ENCODE measurements at places on chromosomes 16 and 17.

DNA sequence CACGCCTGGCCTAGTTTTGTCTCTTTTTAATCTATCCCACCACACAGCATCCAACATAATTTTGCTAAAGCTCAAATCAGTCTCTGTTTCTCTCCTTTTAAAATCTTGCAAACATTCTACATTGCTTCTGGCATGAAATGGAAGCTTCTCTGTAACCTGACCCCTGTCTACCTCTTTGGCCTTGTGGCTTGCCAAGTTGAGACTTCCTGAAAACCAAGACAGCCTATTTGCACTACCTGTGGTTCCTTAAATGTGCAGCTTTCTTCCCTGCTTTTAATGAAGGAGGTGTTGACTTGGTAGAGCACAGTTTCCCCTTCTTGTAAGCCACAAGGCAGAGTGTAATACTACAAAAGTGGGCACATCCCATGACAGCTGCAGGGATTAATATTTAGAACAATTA, 6.0 kb upstream of the CCL3 start:
- no peak for DNase-seq

- no peak for DNase-seq
Measured at GRCh38 chr16:21301895-21302291, 23.8 kb upstream of the CRYM start.

- DNase-seq, result peak; percentile 77
Measured at GRCh38 chr16:4330277-4330874, 14.5 kb downstream of the GLIS2 start.

GRCh38 chr17:16945136-16945482, 26.8 kb downstream of the TNFRSF13B start:
- DNase-seq, result no peak

GRCh38 chr16:10728003-10728887, 15.4 kb upstream of the NUBP1 start:
- DNase-seq, result peak; percentile 65

GRCh38 chr17:82797061-82797460, 42.8 kb downstream of the ZNF750 start:
- DNase-seq, result no peak
